ENCODE measurements at places on chromosomes 2 and 18. TPM values are rescaled to one million over a fixed set of nuclear protein-coding genes. Genes with fewer than 3 reads are reported as not detected.
A peak's percentile ranks its signal among the peaks of the same experiment; 100 is the strongest.

IL36B gene
- not detected for total RNA-seq

- no peak for DNase-seq
Measured at GRCh38 chr18:34651586-34652369, 58.3 kb upstream of the DTNA start.

GRCh38 chr2:157257312-157258252 lies at the start of gene GALNT5:
Gene GALNT5, plus strand, starts transcription at chr2:157257705. Its CDS starts 378 bp downstream, at chr2:157258083.
- DNase-seq, result no peak

GRCh38 chr18:3593381-3593903 lies 143.5 kb downstream of the TGIF1 start:
- DNase-seq, result peak; percentile 77

Measured in kidney epithelial cell (primary cell).